ENCODE measurements at places on chromosomes 7 and 10. TPM values are rescaled to one million over a fixed set of nuclear protein-coding genes. Genes with fewer than 3 reads are reported as not detected.

The SLC26A3 gene
- not detected for total RNA-seq

DNA sequence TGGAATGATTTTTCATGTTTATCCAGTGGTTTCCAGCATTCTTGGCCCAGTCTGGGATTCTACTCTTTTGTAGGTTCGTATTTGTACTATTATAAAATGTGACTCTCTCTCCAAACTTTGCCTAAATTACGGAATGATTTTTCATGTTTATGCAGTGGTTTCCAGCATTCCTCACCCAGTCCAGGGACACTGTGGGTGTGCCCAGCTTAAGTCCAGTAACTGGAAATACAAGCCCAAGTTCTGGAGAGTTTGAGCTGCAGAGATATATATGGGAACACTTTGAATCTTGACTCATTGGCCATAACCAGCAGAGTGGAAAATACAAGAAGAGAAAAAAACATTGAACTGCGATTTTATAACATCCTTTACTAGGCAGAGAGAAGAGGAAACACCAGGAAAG, 5.9 kb upstream of the MAGI2 start:
- DNase-seq, result no peak

DNA sequence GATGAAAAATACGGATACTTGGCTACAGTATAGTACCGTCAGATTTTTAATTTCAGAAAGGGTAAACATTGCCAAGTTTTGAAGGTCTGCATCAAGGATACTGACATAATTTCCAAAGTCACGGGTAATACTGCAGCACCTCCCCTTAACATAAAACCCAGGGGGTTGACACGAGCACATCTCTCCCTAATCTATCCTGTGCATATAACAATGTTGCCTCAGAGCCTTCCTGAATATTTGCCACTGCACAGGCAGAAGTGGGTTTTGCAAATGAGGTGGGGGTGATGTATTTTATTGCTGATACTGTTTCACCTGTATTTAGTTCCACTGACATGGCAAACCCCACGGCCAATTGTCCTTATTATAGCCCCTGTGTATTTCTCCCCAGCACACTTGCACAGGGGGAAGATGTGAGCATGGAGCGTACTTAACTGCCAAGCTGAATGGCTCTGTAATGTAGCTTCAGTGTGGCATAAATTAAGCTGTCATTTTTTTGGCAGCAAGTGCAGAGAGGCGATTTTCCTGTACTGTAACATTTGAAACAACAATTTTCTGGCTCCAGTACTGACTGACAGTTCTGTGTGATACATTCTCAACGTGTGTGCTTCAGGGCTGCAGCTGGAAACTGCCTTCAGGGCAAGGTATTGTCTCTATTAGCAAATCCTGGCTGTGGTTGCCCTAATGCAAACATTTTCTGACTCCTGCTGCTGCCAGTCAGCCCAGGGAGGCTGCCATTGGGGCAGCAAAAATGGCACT, 299.6 kb upstream of the SP4 start:
- DNase-seq, result no peak

The ASZ1 gene
- not detected for total RNA-seq

DNA sequence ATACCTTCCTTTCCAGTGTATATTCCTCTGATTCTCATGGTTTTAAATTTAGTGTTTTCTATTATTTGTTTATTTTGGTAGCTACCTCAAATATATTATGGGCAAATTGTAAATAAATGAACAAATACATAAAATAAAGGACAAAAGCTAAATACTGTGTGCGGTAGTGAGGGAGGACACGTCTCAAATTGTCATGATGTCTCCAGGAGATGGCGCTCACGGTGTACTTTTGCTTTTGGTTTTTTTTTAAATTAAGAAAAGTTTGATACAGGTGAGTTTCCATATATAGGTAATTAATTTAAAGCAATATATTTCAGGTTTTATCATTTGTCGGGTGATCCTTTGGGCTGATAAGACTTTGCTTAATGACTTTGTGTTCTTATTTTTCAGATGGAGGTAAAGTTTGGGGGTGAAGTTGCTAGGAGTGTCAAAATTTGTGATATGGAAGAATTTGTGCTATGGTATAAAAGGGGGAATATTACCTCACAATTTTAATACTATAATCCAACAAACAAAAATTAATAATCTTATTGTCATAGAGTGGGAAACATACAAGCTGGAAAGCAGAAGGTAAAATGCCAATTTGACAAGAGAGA, 68.4 kb upstream of the TMEM229A start:
- no peak for DNase-seq

The CPA1 gene
- not detected for total RNA-seq

DNA sequence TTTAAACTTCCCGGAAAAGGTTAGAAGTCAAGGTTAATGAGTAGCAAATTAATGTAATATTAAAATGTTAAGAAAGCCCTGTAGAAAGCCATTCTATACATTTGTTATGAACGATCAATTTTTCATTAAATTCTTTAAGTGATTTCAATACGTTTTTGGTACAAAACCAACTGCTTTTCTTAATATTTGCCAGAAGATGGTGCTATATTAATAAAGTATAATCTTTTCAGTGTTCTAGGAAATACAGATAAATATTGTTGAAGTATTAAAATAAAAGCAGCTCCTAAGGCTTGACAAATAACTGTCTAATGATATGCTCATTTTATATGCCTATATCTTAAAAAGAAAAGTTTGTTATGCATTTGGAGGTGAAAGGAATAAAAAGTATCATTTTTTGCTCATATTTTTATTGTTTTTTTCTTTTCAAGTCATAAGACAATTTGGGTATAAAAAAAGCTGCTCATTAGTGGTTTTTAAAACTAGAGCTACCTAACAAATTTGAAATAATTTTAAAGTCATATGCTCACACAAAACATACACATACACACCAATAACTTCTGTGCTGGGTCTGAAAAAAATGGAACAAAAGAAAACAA, 130.3 kb upstream of the POT1 start:
- DNase-seq, result no peak

DNA sequence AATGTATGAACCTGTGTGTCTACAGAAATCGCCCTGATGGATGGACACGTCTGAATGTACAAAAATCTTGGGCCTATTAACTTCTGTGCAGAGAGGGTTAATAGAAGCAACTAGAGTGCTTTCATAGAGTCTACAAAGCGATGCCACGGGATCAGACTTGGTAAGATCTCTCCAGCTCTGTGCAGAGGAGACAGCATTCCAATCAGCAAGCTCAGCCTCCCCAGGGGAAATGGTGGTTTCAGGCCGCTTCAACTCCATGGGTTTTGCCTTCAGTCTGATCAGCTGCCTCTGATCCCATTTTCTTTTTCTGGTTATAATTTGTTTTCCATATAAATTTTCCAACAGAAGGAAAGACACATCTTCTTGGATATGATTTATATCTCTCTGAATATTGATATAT, 35.1 kb upstream of the COBL start:
- no peak for DNase-seq

The FUOM gene
- 16.6 TPM for total RNA-seq

- no peak for DNase-seq
Measured at GRCh38 chr7:4279216-4279615, 402.9 kb upstream of the FOXK1 start.

The RGR gene
- not detected for total RNA-seq

The ZNF488 gene
- total RNA-seq, result 0.57 TPM

GRCh38 chr7:85765698-85766298, 578.9 kb upstream of the SEMA3D start:
- no peak for DNase-seq

GRCh38 chr10:97687785-97688781, 1.0 kb upstream of the AVPI1 start:
- no peak for DNase-seq

- no peak for DNase-seq
Measured at GRCh38 chr7:102407910-102408309, 11.7 kb downstream of the PRKRIP1 start.

DNA sequence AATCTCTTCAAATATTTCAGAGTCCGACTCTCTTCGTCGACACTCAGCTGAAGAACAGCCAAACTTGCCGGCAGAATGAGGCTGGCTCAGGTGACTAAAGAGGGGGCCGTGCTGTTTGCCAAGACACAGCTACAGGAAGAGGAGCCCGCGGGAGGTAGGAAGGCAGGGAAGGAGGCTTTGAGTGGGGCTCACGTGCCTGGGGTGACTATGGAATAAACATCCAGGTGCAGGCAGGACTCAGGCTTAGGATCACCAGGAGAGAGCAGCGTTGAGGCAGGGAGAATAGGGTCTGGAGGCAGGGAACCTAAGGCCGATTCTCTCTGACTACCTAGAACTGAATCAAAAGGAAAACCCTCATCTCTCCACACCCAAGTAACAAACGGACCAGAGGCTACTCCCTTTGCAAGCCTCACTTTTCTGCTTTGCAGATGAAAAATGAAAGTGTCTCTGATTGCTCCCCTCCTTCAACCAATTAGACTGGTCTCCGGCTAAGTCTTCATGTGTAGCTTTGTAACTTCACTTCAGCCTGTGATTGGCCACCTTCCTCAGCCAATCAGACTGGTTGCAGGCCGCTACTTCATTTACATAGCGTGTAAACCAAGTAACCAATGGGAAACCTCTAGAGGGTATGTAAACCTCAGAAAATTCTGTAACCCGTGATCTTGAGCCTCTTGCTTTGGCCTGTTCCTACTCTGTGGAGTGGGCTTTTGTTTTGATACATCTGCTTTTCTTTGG, 19.7 kb upstream of the BNIP3 start:
- no peak for DNase-seq

The FAM25C gene
- total RNA-seq, result not detected

The NUTM2B gene
- total RNA-seq, result not detected

GRCh38 chr10:5620966-5621365, 45.4 kb downstream of the ASB13 start:
- DNase-seq, result no peak

DNA sequence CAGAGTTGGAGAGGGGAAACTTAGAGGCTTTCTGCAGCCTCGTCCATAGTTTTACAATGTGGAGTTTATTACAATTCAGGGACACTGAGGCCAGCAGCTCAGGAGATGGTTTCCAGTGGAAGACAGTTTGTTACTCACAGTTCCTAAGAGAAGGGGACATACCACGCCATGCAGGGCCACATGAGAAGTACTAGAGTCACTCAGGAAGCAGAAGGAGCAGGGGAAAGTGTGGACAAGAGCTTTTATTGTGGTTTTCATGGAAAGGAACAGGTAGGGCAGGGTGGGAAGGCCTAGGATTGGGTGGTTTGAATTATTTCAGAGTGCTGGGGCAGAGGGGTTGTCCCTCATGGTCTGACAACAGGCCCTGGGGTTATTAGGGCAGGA, 292.1 kb upstream of the IGFBP3 start:
- no peak for DNase-seq

- no peak for DNase-seq
Measured at GRCh38 chr7:114527589-114527988, 113.0 kb downstream of the FOXP2 start.

DNA sequence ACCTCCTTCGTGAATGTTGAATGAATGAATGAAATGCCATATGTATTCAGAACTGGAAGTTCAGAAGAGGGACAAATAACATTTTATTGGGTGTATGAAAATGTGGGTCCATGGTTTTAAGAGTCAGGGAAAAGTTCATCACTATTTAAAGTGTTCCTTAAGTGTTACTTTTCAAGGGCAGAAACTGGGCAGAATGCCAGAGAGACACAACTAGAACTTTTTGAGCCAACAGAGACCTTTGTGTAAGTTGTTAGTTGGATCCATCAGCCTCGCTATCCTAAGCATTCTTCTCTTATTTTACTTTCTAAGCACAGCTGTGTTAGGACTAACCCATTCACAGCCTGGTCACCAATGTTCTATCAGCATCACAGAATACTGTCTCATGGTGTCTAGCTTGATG, 13.6 kb upstream of the TAF3 start:
- DNase-seq, result no peak

- DNase-seq, result no peak
Measured at GRCh38 chr10:68096913-68097516, 12.3 kb upstream of the MYPN start.

The GSAP gene
- 5.7 TPM for total RNA-seq

DNA sequence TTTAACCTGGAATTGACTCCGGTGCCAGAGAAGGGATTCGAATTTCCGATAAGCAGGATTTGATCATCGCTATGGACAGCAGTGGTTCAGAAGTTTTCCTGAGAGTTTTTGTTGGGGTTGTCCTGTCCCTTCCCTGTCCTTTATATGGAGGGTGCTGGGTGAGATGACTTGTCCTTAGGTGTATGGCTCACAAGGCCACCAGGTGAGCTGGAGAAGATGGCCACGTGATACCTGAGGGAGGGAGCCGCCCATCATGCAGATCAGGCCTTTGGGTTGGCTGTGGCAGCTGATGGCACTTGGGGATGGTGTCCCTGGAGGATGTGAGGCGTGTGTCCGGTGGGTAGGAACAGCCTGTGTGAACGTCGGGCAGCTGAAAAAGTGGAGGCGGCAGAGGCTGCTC, 187.7 kb downstream of the PTPN20 start:
- DNase-seq, result no peak

- no peak for DNase-seq
Measured at GRCh38 chr7:668139-668931, 58.2 kb upstream of the DNAAF5 start.

The CPVL gene
- total RNA-seq, result 34.1 TPM

- no peak for DNase-seq
Measured at GRCh38 chr7:74338366-74339108, 49.3 kb downstream of the CLIP2 start.

GRCh38 chr7:88922944-88923343, 127.4 kb upstream of the TEX47 start:
- DNase-seq, result no peak

GRCh38 chr10:18104223-18104872, 35.9 kb upstream of the CACNB2 start:
- DNase-seq, result no peak

DNA sequence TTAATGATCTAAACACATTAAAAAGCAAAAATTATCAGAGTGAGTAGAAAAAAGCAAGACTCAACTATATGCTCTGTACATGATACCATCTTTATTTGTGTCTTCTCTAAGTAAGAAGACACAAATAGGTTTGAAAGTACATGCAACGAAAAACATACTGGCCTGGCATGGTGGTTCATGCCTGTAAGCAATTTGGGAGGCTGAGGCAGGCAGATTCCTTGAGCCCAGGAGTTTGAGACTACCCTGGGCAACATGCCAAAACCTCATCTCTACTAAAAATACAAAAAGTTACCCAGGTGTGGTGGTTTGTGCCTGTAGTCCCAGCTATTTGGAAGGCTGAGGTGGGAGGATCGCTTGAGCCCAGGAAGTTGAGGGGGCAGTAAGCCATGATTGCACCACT, 78.1 kb upstream of the TOMM7 start:
- DNase-seq, result no peak

Measured in esophagus squamous epithelium (tissue), 5 donors.